ENCODE measurements at places on chromosomes 6 and 20.

DNA sequence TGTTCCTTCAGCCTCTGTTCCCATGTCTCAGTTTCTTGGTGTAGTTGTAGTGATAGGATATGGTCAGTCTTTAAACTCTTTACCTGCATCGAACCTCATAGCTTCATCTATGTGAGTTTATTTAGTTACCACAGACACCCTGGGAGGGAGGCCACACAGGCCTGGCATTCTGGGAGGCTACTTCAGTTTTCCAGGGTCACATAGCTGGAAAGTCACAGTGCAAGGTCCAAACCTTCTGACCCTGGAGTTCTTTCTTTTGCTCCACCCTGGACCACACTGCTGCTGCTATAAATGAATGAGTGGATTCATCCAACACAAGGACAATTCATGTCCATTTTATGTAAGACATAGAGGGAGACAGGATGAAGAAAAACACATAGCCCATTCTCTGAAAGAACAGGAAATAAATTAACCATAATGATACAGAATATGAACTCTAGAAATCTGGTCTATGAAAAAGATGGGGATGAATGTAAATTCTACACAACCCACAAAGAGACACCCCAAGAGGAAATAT, 60.8 kb downstream of the LAMA4 start:
- DNase-seq: no peak

DNA sequence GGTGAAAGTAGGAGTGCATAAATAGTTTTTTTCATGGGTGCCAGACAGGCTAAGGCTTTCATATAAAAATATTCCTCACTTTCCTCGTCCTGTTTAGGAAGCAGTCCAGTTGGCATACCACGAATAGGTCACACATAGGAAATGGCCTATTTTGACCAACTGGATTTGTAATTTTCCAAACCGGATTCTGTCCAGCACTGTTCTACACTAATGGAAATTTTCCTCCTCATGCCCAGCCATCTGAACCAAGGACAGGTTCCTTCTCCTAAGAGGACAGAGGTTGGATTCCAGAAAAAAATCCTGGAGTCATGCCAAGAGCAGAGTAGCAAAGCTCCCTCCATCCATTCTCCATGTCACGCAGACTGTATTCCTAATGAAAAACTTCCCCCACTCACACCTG, 43.1 kb downstream of the PANK2 start:
- no peak for DNase-seq

GRCh38 chr20:48186915-48187314, 401.6 kb upstream of the SULF2 start:
- DNase-seq: no peak

GRCh38 chr6:82954937-82955577, 110.6 kb downstream of the UBE3D start:
- no peak for DNase-seq

- no peak for DNase-seq
Observed at GRCh38 chr6:154276810-154277628, 79.6 kb downstream of the IPCEF1 start.

DNA sequence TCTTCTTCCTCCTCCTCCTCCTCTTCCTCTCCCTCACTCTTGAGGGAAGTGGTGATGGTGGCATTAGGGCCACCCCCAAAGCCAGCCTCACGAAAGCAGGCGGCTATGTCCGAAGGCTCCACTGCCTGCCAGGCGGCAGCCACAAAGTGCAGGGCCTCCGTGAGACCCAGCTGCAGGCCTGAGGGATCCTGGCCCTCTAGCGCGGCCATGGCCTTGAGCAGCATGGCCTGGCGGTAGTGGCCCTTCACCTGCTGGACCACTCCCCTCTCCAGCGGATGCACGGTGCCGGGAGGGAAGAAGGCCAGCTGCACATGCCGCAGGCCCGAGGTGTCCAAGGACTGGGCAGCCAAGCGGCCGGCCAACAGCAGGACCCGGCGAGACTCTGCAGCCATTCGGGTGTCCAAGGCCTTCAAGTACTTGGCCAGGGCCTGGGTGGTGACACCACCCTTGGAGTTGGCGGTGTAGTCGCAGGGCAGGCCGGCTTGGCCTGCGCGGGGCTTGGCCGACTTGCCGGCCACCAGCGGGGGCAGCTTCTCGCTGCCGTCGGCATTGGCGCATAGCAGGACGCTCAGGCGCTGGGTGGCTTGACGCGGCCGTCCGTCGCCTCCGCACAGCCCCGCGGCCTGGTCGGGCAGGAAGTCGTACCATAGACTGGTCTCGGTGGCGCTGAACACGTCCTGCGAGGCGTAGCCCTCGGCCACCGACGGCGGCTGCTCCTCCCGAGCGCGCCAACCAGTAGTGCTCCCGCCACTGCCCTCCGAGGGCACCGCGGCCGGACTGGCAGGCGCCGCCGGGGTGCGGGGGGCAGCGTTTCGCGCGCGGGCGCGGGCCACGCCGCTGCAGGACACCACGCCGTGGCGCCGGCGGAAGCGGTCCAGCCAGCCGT, 1.1 kb downstream of the CENPB start:
- DNase-seq: no peak

- no peak for DNase-seq
Observed at GRCh38 chr6:14459315-14459714, 341.7 kb downstream of the CD83 start.

GRCh38 chr6:3356824-3357420, 98.2 kb downstream of the PSMG4 start:
- DNase-seq: no peak

DNA sequence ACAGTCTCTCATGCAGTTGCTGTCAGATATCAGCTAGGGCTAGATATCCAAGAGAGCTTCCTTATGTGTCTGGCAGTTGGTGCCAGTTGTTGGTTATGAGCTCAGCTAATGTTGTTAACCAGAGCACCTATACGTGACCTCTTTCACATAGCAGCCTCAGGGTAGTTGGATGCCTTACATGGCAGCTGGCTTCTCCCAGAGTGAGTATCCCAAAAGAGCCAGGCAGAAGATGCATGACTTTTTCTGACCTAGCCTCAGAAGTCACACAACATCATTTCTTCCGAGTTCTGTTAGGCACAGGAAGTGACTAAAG, 175.7 kb downstream of the VEGFA start:
- DNase-seq: no peak

GRCh38 chr6:24646771-24647170, 780 bp upstream of the KIAA0319 start:
- DNase-seq: no peak

DNA sequence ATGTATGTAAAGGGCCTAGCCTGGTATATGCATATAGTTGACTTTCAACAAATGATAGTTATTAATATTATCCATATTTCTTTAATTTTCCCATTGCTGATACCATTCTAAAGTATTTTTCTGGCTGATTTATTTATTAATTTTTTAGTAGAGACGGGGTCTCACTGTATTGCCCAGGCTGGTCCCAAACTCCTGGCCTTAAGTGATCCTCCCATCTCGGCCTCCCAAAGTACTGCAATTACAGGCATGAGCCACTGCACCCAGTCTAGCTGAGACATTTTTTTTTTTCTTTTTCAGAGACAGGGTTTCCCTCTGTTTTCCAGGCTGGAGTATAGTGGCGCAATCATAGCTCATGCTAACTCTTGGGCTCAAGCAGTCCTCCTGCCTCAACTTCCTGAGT, 29.8 kb upstream of the MROH8 start:
- no peak for DNase-seq

- no peak for DNase-seq
Observed at GRCh38 chr6:79525272-79526100, 11.7 kb downstream of the LCA5 start.

DNA sequence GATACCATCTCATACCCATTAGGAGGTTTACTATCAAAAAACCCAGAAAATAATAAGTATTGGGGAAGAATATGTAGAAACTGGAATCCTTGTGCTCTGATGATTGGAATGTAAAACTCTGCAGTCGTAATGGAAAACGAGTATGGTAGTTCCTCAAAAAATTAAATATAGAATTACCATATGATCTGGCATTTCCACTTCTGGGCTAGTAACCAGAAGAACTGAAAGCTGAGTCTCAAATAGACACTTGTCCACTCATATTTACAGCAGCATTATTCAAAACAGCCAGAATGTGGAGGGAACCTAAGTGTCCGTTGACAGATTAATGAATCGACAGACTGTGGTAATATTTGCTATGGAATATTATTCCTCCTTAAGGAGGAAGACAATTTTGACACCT, 44.3 kb downstream of the FOXC1 start:
- no peak for DNase-seq

DNA sequence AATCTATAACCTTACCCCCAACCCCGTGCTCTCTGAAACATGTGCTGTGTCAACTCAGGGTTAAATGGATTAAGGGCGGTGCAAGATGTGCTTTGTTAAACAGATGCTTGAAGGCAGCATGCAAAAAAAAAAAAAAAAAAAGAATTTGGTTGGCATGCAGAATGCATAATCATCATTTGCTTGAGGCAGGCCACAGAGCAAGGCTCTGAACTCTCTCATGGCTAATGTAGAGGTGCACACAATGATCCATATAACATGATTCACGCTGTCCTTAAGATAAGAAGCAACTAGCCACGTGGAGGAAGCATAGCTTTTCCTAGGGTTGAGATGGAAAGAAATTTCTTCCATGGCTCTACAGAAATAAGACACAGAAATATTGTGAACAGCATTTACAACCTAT, 27.6 kb upstream of the RPN2 start:
- DNase-seq: no peak
